ENCODE measurements at places on chromosomes 3 and 15. TPM values are rescaled to one million over a fixed set of nuclear protein-coding genes. Genes with fewer than 3 reads are reported as not detected.
A peak's percentile ranks its signal among the peaks of the same experiment; 100 is the strongest.

STXBP5L gene
- not detected for total RNA-seq

CDC25A gene
- total RNA-seq, result 0.80 TPM

SMAD6 gene
- 22.6 TPM for total RNA-seq

RYK gene
- total RNA-seq, result 150 TPM

CAMK1 gene
- total RNA-seq, result 40.0 TPM

RMDN3 gene
- total RNA-seq, result 31.5 TPM

CFAP44 gene
- 23.6 TPM for total RNA-seq

MYH15 gene
- not detected for total RNA-seq

A4GNT gene
- total RNA-seq, result not detected

KBTBD13 gene
- total RNA-seq, result not detected

HIGD2B gene
- total RNA-seq, result not detected

TMIE gene
- total RNA-seq, result not detected

HYAL1 gene
- total RNA-seq, result 4.8 TPM

SPINK8 gene
- not detected for total RNA-seq

GOLGA8R gene
- total RNA-seq, result 4.2 TPM

ACSBG1 gene
- total RNA-seq, result 1.9 TPM

CHRNB4 gene
- total RNA-seq, result not detected

PCOLCE2 gene
- total RNA-seq, result 30.2 TPM

- no peak for DNase-seq
Measured at GRCh38 chr3:98680723-98681122, 82.4 kb upstream of the ST3GAL6 start.

DNA sequence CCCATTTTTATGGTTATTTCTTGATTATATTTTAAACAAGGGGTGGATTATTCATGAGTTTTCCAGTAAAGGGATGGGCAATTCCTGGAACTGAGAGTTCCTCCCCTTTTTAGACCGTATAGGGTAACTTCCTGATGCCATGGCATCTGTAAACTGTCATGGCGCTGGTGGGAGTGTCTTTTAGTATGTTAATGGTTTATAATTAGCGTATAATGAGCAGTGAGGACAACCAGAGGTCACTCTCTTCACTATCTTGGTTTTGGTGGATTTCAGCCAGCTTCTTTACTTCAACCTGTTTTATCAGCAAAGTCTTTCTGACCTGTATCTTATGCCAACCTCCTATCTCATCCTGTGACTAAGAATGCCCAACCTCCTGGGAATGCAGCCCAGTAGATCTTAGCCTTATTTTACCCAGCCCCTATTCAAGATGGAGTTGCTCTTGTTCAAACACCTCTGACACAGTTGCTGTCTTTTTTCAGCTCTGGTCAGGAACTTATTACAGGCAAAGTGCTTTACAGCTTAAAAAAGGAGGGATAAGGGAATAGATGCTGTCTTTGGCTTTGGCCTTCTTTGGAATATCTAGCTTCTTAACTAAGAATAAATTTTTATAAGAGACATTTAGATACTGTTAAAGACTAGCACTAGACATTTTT, 257.8 kb downstream of the CNTN4 start:
- DNase-seq, result no peak

GRCh38 chr3:103963599-103963998, 1403.1 kb upstream of the ALCAM start:
- DNase-seq, result no peak

DNA sequence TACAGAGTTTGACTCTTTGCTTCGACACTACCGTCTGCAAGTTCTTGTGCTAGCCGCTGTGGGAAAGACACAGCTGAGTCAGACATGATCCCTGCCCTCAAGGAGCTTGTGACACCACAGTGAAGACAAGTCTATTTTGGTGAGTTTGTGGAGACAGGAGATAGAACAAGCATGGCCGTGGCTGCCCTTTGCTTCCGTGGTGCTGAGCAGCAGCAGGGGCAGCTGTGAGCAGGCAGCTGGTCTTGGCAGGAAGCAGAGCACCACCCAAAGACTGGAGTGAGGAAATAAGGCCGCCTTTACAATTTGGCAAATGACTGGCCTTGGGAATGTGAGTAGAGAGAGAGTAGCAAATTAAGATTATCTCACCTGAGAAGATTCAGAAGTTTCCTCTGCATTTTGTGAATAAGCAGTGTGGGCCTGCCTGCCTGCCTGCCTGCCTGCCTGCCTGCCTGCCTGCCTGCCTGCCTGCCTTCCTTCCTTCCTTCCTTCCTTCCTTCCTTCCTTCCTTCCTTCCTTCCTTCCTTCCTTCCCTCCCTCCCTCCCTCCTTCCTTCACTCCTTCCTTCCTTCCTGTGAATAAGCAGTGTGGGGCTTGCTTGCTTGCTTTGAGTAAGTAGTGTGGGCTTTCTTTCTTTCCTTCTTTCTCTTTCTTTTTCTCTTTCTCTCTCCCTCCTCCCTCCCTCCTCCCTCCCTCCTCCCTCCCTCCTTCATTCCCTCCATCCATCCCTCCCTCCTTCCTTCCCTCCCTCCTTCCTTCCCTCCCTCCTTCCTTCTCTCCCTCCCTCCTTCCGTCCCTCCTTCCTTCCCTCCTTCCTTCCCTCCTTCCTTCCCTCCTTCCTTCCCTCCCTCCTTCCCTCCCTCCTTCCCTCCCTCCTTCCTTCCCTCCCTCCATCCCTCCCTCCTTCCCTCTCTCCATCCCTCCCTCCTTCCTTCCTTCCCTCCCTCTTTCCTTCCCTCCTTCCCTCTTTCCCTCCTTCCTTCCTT, 1.6 kb upstream of the GCNT3 start:
- no peak for DNase-seq

GRCh38 chr3:114903213-114903612, 243.9 kb downstream of the ZBTB20 start:
- no peak for DNase-seq

- DNase-seq, result no peak
Measured at GRCh38 chr15:72098040-72098439, 19.9 kb downstream of the MYO9A start.

- DNase-seq, result no peak
Measured at GRCh38 chr3:36817806-36818533, 53.6 kb upstream of the DCLK3 start.

- DNase-seq, result no peak
Measured at GRCh38 chr3:187193181-187193580, 4.1 kb upstream of the RTP1 start.

- DNase-seq, result no peak
Measured at GRCh38 chr3:73475717-73476116, 149.0 kb downstream of the PDZRN3 start.

DNA sequence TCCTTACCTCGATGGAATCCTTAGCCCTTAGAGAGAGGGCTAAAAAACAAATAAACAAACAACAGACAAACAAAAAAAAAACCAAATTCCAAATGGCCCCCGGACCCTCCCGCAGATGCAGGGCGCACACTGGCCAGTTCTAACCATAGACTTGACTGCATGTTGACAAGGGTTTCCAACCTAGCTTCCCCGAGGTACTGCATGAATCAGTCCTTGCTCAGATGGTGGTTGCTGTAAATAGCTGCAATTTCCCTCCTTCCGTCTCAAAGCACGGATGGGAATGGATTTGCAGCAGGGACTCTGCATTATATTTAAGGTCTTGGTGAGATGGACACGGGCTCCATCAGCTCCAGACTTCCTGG, 162.8 kb downstream of the CD47 start:
- no peak for DNase-seq

GRCh38 chr3:16200411-16200810, 25.9 kb downstream of the GALNT15 start:
- DNase-seq, result no peak

- peak; percentile 53 for DNase-seq
Measured at GRCh38 chr3:31704591-31705179, 172.0 kb downstream of the STT3B start.

DNA sequence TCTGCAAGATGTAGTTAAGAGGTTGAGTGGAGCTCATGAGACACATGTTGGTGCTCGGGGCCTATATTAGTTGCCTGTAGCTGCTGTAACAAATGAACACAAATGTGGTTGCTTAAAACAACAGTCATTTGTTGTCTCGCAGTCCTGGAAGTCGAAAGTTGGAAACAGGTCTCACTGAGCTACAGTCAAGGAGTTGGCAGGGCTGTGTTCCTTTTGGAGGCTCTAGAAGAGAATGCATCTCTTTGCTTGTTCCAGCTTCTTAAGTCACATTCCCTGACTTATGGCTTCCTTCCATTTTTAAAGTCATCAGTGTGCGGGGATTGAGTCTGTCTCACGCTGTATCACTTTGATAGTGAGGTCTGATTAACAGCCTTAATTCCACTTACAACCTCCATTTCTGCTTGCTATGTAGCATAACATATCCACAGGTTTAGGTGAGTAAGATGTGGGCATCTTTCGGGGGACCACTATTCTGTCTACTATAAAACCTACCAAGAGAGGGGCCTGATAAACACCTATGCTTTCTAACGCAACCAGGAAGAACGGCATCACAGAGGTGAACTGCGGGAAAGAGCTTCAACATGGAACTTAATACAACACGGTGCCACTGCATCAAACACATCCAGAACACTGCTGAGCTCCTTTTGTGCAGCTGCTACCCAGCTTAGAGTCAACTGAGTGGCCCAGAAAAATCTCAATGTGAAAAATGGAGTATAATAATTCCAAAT, 119.4 kb downstream of the ATP10A start:
- no peak for DNase-seq

DNA sequence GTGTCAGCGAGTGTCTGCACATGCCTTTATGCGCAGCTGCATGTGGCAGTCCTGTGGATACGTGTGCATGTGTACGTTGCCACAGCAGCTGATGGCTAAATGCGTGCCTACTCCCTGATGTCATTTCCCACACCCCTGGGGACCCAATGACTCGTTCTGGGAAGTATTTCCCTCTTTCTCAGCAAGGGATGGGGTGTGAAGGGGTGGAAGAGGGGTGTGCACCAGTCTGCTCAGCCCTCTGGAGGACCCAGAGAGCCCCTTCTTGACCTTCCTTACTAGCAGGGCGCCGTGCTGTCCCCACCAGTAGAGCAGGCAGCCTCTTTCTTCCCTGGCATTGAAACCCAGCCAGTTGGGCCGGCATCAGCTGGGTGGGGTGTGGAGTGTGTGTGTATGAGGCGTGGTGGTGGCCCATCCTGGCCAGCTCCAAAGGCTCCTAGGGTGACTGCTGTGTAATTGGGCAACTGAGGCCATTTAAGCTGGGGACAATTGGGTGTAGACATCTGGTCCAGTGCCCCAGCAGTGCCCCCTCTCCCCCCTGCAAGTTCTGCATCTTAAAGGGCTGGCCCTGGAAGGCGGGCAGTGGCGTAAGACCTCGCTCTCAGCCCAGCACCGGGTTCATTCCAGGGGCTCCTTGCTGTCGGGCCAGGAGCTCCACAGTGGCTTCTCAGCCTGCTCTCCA, 19.2 kb downstream of the SNX33 start:
- no peak for DNase-seq

DNA sequence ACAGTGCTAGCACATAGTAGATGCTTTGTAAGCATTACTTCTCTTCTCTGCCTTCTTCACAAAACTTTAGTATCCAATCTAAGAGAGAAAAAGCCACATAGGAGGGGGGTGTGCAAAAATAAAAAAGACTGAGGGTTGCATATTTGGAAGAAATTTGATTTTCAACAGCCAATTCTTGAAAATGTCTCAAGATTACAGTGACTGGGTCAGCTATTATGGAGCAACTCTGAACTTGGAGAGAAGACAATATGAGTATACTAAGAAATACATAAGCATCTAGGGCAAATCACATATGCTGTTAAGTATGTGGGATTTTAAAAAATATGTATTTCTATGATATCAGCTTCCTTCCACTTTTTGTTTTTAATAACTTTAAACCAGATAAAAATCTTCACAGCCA, 196.6 kb upstream of the GOLIM4 start:
- DNase-seq, result no peak

- no peak for DNase-seq
Measured at GRCh38 chr3:123750659-123751420, 133.3 kb downstream of the MYLK start.

GRCh38 chr3:137588871-137589270, 175.2 kb upstream of the SOX14 start:
- no peak for DNase-seq

- DNase-seq, result no peak
Measured at GRCh38 chr3:167780214-167780883, 44.8 kb downstream of the SERPINI1 start.

DNA sequence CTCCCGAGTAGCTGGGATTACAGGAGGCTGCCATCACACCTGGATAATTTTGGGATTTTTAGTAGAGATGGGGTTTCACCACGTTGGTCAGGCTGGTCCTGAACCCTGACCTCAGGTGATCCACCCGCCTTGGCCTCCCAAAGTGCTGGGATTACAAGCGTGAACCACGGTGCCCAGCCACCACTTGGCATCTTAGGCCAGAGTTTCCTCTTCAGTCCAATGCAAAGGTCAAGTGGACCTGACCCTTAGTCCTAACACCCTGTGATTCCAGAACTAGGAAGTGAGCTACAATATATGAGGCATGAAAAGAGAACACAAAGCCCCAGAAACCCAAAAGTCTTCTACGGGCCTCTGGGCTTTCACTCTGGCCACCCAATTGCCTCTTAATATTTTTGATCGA, 5.3 kb downstream of the MYLK start:
- DNase-seq, result no peak

DNA sequence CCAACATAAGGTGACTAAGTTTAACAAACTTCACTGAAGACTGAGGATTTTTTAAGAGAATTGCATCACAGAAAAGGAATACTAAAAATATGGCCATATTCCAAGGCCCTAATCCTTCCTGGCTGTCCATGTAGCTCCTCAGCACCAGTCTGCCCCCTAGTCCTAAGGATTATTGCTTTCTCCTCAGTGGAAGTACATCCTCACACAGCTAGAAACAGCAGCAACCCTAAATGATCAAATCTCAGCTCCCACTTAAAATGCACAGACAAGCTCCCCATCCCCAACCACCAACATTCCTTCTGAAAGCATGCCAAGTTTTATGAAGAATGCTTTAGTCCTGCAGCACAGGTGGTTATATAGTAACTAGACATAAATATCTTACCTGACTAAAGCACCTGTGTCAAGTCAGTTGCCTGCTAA, 14.7 kb downstream of the ST3GAL6 start:
- no peak for DNase-seq

GRCh38 chr3:56823984-56824703, 22.4 kb upstream of the ARHGEF3 start:
- no peak for DNase-seq

GRCh38 chr15:53644660-53645059, 114.8 kb downstream of the WDR72 start:
- DNase-seq, result no peak

GRCh38 chr15:73899197-73900094, 26.1 kb downstream of the TBC1D21 start:
- no peak for DNase-seq

- no peak for DNase-seq
Measured at GRCh38 chr3:107263269-107264021, 113.8 kb upstream of the CCDC54 start.

- no peak for DNase-seq
Measured at GRCh38 chr15:75929799-75930565, 26.3 kb downstream of the FBXO22 start.

GRCh38 chr3:155737844-155738460, 6.9 kb downstream of the PLCH1 start:
- DNase-seq, result no peak

GRCh38 chr3:15050405-15051092, 14.6 kb downstream of the MRPS25 start:
- no peak for DNase-seq

DNA sequence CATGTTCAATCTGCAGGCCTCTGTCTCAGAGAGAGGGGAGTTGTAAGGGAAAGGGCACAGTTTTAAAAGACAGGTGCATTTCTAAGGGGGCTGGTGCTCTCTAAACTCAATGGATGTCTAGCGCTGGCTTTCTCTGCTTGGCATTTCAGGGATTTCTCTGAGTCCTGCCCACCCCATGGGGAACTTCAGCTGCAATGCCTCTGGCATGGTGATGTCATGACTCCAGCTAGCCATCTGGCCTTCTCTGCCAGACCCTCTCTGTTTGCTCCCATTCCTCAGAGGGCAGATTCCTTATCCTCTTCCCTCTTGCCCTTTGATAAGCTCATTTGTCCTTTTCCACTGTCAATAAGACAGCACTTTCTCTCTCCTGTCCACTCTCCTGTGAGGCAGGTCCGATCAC, 40.8 kb downstream of the RPLP1 start:
- no peak for DNase-seq

Data from breast epithelium (tissue), 4 donors.